ENCODE measurements at places on chromosomes 5 and 9.

- DNase-seq: no peak
Measured at GRCh38 chr5:6732634-6733410, 19.6 kb downstream of the TENT4A start.

- DNase-seq: no peak
Measured at GRCh38 chr5:143776951-143777350, 35.0 kb upstream of the HMHB1 start.

- DNase-seq: no peak
Measured at GRCh38 chr9:103037508-103038477, 42.7 kb downstream of the CYLC2 start.

DNA sequence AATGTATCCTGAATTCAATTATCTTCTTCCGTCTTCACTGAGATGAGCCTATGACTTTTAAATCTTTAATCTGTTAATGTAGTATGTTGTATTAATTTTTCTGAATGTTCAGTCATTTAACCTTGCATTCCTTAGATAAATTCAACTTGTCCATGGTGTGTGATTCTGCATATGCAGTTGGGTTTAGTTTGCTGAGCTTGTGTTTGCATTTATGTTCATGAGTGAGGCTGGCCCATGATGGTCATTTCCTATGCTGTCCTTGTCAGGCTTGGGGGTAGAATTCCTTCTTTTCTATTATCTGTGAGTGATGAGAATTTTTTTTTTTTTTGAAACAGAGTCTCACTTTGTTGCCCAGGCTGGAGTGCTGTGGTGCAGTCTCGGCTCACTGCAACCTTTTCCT, 131.8 kb upstream of the COL5A1 start:
- DNase-seq: no peak

DNA sequence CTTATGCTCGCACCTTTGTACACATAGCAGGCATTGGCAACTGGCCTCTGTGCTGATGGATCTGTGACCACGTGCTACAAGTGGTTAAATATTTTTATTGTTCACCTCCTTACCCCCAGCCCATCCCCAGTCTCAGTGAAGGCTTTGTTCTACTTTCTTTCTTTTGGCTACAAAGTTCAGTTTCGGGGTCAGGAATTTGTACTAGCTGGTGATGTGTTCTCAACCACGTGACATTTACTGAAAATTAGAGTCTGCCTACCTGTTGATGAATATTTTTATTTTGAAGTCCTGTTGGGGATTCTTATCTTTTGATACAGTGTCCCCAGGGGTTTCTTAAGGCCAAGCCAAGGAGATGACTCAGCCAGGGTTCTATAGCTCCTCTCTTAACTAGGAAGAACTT, 47.8 kb downstream of the C9orf57 start:
- DNase-seq: no peak

DNA sequence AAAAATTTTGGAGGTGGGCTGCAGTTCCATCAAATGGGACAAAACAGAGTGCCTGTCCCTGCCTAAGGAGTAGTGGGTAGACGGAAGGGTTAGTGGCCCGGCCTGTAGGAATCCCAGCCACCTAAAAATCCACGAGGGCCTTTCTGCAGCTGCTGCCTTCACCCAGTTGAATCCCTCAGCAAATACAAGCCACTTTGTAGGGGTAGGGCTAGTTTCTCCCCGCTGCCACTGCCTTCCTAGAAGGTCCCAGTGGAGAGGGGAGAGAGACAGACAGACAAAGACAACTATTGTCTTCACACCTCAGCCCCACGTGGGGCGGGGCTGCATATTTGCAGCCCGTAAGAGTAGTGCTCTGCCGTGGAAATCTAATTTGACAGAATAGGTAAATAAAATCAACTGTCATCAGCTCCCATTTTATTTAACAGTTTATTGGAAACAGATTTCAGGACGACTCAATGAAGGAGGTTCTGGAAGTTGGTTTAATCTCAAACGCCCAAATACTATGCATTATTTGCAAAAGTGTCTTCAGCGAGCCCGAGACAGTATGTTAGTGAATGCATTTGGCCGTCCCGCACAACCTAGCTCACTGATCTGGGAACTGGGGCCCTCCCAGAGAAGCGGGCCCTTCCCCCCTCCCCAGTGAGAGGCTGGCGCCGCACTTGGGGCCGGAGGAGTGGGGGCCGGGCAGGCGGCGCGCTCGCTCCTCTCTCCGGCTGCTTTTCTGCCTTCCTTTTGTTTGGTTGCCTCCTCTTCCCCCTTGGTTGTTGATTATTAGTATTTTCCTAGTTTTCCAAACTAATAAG, 67.6 kb upstream of the TBCA start:
- DNase-seq: no peak

DNA sequence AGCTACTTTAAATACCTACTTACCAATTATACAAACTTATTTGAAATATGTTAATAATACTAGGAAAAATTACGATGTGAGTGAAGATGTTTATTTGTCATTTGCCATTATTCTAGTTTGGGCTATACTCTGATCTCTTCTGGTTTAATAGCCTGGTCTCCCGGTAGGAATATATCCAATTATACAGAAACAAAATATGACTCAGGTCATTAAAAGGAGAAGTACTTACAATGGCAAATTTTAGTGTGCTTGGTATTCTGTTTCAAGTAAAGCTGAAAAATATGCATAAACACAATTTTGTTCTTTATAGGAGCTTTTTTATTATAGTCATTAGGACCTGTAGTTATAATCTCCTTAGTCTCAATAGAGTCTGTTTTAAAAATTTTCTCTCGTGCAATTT, 176.8 kb downstream of the SLCO4C1 start:
- no peak for DNase-seq

GRCh38 chr5:137218896-137219295, 280.2 kb downstream of the SPOCK1 start:
- DNase-seq: no peak

DNA sequence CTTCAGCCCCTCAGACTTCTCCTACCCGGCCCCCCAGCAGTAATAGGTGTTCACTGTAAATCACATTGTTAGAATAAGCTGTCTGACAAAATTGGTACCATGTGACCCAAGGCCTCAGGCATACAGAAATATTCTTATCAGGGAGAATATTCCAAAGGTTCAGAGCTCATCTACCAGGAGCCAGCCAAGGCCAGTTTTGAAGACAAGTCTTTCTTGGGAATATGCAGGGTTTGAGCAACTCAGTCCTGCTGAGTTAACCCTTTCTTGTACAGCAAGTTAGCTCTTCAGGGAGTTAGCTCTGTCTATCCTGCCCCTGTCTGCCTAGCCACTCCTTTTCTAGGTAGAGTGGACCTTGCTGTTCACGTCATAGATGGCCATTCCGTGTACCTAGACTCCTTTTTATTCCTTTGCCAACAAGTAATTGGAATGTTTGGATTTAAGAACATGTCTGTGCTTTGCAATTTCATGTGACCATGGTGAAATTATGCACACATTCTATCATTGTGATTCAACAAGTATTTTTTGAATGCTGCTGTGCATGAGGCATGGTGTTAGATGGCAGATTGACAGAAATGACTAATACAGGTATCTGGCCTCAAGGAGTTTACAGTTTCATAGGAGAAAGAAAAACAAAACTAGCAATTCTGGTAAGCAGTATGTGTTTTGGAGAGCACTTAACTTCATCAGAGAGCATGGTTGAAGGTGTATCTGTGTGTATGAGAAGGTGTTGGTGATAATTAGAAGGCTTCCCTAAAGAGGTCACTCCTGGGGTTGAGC, 22.6 kb downstream of the TGFBR1 start:
- peak; percentile 57 for DNase-seq

GRCh38 chr9:90909747-90910283, 108.2 kb downstream of the SYK start:
- no peak for DNase-seq

- no peak for DNase-seq
Measured at GRCh38 chr9:99778836-99779235, 42.8 kb upstream of the NR4A3 start.

DNA sequence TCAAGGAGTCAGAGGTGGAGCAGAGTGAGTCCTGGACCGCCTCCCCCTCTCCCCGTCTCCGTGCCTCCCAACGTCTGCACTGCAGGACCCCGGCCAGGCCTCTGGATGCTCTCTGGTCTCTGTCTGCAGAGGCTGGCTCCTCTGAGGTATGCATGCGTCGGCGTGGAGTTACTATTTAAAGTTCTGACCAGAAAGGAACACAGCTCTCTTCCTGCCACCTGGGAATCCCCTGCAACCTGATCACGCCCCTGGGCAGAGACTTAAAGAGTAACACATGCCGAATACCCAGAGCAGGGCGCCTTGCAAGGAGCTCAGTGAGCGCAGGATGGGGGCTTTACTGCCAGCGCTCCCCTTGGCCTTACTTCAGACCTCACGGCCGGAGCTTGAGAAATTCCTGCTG, 16.0 kb downstream of the ANXA6 start:
- peak; percentile 78 for DNase-seq

- no peak for DNase-seq
Measured at GRCh38 chr5:154015071-154015693, 23.5 kb downstream of the FAM114A2 start.

- DNase-seq: no peak
Measured at GRCh38 chr5:148626081-148626613, 28.2 kb downstream of the HTR4 start.

DNA sequence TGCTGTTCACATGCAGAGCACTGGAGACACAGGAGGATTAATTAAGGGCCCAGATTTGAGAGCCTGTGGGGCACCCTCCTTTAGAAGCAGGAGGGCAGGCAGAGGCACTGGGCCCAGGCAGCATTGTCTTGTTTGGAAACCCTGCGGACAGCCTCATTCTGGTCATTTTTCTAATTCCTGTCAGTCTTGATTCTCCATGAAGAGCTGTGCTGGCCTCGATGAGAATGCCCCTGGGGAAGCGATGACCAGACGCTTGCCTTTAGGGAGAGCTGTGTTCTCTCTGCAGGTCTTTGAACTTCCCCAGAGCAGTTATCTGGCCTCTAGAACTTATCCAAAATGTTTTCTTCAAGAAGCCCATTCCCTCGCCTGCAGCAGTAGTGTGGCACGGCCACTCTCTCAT, 117.8 kb upstream of the PTCH1 start:
- DNase-seq: no peak

DNA sequence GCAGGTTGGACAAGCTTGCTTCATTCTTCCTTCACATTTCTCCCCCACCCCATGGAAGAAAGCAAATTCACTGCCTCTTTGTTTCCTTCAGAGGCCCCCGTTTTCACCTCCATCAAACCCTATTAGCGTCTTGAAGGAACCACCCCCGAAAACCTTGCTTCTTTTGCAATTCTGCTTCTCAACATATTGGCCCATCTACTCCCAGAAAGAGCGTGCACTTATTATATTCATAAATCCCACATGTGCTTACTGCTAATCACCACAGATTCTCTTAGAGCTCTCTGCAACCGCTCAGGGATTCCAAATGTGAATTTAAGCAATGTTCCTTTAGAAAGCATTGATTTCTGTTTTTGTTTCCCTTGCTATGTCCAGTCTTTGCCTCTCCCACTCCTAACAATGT, 1.1 kb downstream of the F2RL2 start:
- no peak for DNase-seq

DNA sequence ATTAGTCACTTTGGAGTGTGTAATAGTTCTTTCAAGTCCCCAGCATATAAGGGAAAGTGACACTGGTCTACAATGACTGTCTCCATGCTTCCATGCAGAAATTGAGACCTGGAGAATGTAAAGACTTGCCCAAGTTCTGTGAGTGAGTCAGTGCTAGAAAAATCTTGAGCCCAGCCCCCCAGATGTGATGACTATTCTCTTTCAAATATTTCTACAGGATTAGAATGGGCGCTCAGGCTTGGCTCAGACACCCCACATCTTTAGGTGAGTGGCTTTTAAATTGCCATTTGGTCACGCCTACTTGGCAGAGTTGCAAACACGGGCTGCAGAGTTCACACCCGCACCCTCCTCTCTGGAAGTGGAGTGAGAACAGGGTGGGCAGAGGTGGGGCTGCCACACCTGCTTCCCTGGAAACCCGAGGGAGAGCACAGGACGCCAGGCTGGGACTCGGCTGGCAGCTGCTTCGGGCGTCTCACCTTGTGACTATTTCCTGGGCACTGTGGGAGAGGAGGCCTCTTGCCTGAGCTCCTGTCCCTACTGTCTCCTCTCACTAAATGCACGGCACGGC, 37.6 kb downstream of the ROPN1L start:
- no peak for DNase-seq

DNA sequence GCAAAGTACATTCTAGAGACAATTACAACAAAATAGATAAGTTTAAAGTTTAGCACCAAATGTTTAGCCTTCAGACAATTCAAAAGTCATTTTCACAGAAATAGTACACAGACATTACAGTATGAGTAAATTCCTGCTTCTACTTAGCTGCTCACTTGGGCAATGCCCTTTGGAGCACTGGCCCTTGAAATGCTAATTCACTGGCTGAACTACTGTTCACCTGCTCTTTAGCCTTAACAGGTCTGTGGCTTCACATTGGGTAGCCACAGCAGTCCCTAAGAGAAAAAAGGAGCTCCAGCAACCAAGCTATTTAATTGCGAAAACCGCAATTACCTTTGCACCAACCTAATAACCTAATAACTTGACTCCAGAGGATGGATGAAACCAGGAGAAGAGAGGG, 916.2 kb upstream of the DMAC1 start:
- no peak for DNase-seq

- no peak for DNase-seq
Measured at GRCh38 chr9:122130837-122131236, 28.7 kb downstream of the NDUFA8 start.

DNA sequence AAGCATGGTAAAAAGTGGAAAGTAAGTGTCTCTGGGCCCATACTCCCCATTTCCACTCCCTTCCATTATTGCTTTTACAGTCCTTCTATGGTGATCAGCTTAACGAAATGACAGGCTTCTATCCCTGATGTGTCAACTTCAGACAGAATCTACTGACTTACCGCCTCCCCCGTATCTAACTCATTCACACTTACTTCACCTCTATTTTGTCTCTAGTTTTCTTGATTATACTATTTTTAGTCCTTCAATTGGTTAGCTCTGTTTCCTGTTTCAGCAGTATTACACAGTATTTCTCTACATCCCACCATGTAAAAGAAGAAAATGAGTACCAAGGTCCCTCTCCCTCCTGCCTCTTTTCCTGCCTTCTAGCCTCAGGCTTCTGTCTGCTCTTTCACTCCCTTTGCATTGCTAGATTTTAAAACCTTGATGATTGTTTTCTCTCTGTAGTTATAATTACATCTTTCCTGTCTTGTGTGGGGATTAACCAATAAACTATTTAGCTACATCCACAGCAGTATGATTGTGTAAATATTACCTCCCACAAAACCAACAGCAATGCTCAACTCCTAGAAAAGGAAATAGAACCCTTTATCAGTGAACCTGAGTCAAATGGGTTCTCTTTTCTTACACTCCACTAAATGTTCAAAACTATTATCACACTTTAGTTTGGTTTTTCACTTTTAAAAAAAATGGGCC, 53.4 kb downstream of the GNAQ start:
- peak; percentile 48 for DNase-seq

GRCh38 chr5:38883842-38884241, 38.0 kb downstream of the OSMR start:
- DNase-seq: no peak

- no peak for DNase-seq
Measured at GRCh38 chr9:12816656-12817101, 41.9 kb downstream of the LURAP1L start.

DNA sequence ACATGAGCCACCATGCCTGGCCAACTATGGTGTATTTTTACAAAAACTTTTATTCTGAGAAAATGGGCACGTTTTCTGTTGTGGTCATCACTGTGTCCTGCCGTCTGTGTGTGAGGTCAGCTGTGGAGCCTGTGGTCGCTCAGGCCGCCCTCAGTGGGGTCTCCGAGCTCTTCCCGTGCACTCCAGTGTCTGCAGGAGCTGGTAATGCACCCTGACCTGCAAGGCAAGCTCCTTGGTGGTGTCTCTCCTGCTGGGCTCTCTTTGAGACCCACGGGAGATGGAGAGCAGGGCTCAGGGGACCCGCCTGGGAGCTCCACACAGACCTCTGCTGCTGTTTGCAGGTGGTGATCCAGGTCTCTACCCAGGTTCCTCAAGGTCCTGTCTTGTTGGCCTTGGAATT, 9.6 kb upstream of the AHRR start:
- DNase-seq: no peak

Measured in activated CD4-positive, alpha-beta T cell treated with anti-CD3 and anti-CD28 coated beads, Interleukin-2, amount 50 U/mL, for 16 hours (primary cell).